ENCODE measurements at places on chromosomes 16 and 17. TPM values are rescaled to one million over a fixed set of nuclear protein-coding genes. Genes with fewer than 3 reads are reported as not detected.

CCL17 gene
- total RNA-seq, result not detected

HOXB9 gene
- total RNA-seq, result 8.3 TPM

NKD1 gene
- 0.07 TPM for total RNA-seq

SHISA9 gene
- not detected for total RNA-seq

GJC1 gene
- 16.4 TPM for total RNA-seq

GPRC5C gene
- total RNA-seq, result 210 TPM

SMIM22 gene
- total RNA-seq, result not detected

G6PC1 gene
- total RNA-seq, result not detected

KRTAP2-2 gene
- total RNA-seq, result not detected

IGSF6 gene
- total RNA-seq, result not detected

GLIS2 gene
- 5.9 TPM for total RNA-seq

EVPLL gene
- total RNA-seq, result 1.1 TPM

MYH2 gene
- not detected for total RNA-seq

SLFN14 gene
- total RNA-seq, result not detected

CMTM4 gene
- total RNA-seq, result 16.9 TPM

METTL26 gene
- total RNA-seq, result 179 TPM

WNK4 gene
- 17.4 TPM for total RNA-seq

NLGN2 gene
- total RNA-seq, result 12.7 TPM

MT1M gene
- total RNA-seq, result 1.5 TPM

TVP23B gene
- total RNA-seq, result 42.2 TPM

SLC22A31 gene
- 8.4 TPM for total RNA-seq

All from PC-3 (cell line).